ENCODE measurements at places on chromosomes 6 and 20. TPM values are rescaled to one million over a fixed set of nuclear protein-coding genes. Genes with fewer than 3 reads are reported as not detected.

The KCNG1 gene
- 43.9 TPM for total RNA-seq

The NKX2-2 gene
- total RNA-seq: not detected

The GJA10 gene
- not detected for total RNA-seq

The FKBP5 gene
- total RNA-seq: 97.9 TPM

The NKAIN4 gene
- total RNA-seq: not detected

The OXT gene
- not detected for total RNA-seq

The NOX3 gene
- not detected for total RNA-seq

The KCNQ2 gene
- total RNA-seq: not detected

The GCNT2 gene
- total RNA-seq: not detected

The ADGRF1 gene
- total RNA-seq: 79.4 TPM

The CLIC5 gene
- not detected for total RNA-seq

The FHL5 gene
- not detected for total RNA-seq

The PHACTR3 gene
- total RNA-seq: 11.1 TPM

The DEFB132 gene
- not detected for total RNA-seq

The GPR63 gene
- 1.2 TPM for total RNA-seq

The MEP1A gene
- 0.19 TPM for total RNA-seq

The ULBP2 gene
- 12.9 TPM for total RNA-seq

The RNF144B gene
- total RNA-seq: 47.4 TPM

The GABRR1 gene
- not detected for total RNA-seq

The ZNF311 gene
- total RNA-seq: 4.0 TPM

The HSPA1L gene
- 0.83 TPM for total RNA-seq

The ADAT2 gene
- total RNA-seq: 5.7 TPM

The SEL1L2 gene
- not detected for total RNA-seq

The ELOVL5 gene
- total RNA-seq: 71.1 TPM

The SAPCD1 gene
- total RNA-seq: 3.2 TPM

The SLC52A3 gene
- not detected for total RNA-seq

The FAM209B gene
- total RNA-seq: not detected

The FITM2 gene
- total RNA-seq: 10.3 TPM

The PRKN gene
- 1.0 TPM for total RNA-seq

The DNMT3B gene
- 2.0 TPM for total RNA-seq

The RIPOR2 gene
- under 0.01 TPM for total RNA-seq

The UQCC2 gene
- total RNA-seq: 65.2 TPM

The FAM83D gene
- 3.7 TPM for total RNA-seq

The CCN6 gene
- 6.0 TPM for total RNA-seq

The FKBP1C gene
- total RNA-seq: 2.1 TPM

The MMP24 gene
- 0.12 TPM for total RNA-seq

The RAET1L gene
- total RNA-seq: 2.6 TPM

The EDN1 gene
- 5.1 TPM for total RNA-seq

The RAET1E gene
- 13.7 TPM for total RNA-seq

The SGK2 gene
- not detected for total RNA-seq

The HLA-DQB2 gene
- total RNA-seq: 0.50 TPM

The BEND6 gene
- total RNA-seq: 2.2 TPM

The OR2J3 gene
- not detected for total RNA-seq

The PAX1 gene
- total RNA-seq: not detected

The L3MBTL3 gene
- total RNA-seq: 8.9 TPM

The C2 gene
- total RNA-seq: 0.45 TPM

The PARD6B gene
- total RNA-seq: 5.6 TPM

The MYH7B gene
- 0.08 TPM for total RNA-seq

The RBBP8NL gene
- 0.14 TPM for total RNA-seq

The SCGN gene
- total RNA-seq: not detected

The LY6G6D gene
- total RNA-seq: not detected

The ANKRD66 gene
- not detected for total RNA-seq

The ZNFX1 gene
- total RNA-seq: 24.8 TPM

The CDH4 gene
- 11.7 TPM for total RNA-seq
